NCI-H1930 (cell line): ENCODE measurements at places on chromosomes 6 and 20.

DNA sequence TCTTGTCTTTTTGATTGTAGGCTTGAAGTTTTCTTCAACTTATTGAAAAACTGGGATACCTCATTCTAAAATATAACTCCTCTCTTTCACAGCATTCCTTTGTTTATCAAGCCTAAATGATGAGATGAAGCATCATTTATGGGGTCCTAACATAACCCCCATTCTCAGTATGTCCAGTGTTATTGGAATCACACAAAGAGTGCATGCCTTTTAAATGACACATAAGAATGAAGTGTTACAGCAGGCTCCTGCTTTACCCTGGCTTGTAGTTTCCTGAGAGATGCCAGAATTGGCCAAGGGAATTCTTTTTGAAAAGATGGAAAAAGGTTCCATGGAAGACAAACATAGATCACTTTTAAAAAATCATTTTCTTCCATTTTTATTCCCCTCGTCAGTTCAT lies 502.4 kb downstream of the BCKDHB start:
- no peak for DNase-seq

GRCh38 chr6:10441004-10441654 lies 26.3 kb upstream of the TFAP2A start:
- no peak for DNase-seq

DNA sequence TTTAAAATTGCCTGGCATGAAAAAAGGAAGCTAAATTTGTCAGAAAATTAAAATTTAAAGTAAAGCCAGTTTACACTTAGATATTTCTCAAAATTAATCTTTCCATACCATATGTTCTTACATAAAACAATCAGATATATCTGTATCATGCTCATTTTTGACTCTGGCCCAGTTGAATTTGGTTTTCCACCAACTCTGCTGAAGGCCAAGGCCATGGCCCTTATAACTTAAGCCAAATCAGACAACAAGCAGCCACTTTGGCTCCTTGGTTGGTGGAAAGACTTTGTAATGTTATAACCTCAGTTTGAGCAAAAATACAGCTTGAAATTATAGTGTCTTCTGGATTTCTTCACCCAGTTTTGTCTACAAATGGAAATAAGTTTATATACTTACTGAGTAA lies 97.3 kb downstream of the CENPW start:
- no peak for DNase-seq

- DNase-seq: no peak
These were observed 41.2 kb upstream of the PROKR2 start for GRCh38 chr20:5357946-5358345.

GRCh38 chr6:148803979-148804378 lies 57.1 kb downstream of the UST start:
- DNase-seq: no peak

- no peak for DNase-seq
These were observed 612.3 kb upstream of the ARID1B start for GRCh38 chr6:156164701-156165452.

DNA sequence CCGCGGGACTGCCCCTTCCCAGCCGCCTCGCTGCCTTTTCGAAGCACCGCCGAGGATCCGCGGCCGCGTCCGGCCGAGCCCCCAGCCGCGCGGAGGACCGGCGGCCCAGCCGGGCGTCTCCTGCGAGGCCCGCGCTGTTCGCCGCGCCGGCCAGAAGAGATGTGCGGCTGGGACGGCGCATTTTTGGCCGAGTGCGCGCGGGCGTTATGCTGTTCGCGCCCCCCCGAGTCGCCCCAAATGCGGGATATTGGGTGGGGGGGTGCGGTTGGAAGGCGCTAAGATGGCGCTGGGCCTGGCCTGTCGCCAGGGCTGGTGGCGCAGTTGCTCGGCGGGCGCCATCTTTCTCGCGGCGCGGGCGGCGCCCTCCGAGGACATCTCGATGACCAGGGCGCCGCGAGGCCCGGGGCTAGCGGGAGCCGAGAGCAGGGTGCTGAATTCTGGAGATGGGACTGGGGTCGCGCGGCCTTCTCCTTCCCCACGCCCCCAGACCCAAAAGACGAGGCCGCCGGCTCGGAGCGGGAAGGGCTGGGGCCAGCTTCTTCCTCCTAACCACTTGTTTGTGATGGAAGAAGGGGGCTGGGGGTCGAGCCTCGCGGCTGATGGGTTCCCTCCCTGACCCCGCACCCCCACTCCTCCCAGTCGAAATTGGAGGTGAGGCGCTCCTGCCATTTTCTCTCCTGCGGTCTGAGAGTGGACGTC lies 1.5 kb downstream of the BICRAL start:
- peak; percentile 66 for DNase-seq

GRCh38 chr20:34083137-34083536 lies 28.9 kb downstream of the EIF2S2 start:
- DNase-seq: no peak

GRCh38 chr6:10951675-10952282 lies 64.9 kb downstream of the SYCP2L start:
- no peak for DNase-seq

GRCh38 chr6:10266061-10266460 lies 148.8 kb downstream of the TFAP2A start:
- DNase-seq: no peak

DNA sequence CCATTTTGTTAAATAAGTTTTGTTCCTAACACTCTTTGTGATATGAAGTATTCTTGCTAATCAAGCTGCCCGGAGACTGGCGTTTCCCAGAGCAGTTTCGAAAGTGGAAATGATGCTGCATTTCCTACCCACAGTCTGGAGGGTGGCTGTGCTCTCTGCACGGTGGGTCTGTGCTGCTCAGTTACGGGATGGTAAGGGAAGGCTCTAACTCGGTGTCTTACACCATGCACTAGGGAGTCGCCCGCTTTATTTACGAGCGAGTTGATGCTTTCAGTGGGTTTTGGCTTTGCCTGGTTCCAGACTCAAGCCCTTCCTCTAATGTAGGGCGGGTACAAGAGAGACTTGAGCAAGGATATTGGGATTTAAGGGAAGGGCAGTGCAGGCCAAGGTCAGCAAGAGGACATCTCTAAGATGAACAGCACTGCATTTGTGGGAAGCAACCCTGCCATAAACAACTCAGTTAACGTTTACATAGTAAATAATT lies 180.1 kb upstream of the AKAP12 start:
- no peak for DNase-seq

DNA sequence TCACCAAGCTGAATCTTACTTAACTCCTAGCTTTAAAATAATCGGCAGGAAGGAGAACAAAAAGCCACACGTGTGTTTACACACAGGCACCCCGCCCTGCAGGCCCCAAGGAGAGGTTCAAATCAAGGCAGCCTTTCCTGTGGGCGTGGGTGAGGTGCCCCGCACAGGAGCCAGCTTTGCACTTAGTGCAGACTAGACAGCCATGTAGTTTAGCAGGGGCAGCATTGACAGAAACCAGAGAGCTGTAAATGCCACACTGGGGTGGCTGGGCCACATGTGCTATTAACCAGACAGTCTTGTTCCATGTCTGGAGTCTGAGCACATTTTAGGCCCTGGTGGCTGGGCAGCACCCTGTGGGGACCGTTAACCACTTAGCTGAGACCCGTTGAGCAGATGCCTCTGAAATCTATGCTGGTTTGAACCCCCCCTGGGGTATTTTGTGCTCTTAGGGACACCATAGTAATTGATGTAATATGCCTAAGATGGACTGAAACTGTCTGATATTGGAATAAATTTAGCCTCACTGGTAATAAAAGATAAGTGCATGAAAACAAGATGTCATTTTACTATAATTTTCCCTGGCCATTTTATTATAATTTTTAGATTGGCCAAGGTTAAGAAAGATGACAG lies 106.4 kb upstream of the KCNG1 start:
- no peak for DNase-seq
